Cardiac septum (tissue), 1 donor: ENCODE measurements at places on chromosomes 1 and 21. TPM values are rescaled to one million over a fixed set of nuclear protein-coding genes. Genes with fewer than 3 reads are reported as not detected.

CD244 gene
- 0.24 TPM for total RNA-seq

ZBTB21 gene
- total RNA-seq = 7.8 TPM

HAO2 gene
- not detected for total RNA-seq

SLC1A7 gene
- 0.43 TPM for total RNA-seq

E2F2 gene
- 0.30 TPM for total RNA-seq

CCDC30 gene
- total RNA-seq = 2.0 TPM

BRINP2 gene
- total RNA-seq = 0.11 TPM

ILDR2 gene
- total RNA-seq = 23.1 TPM

IGSF5 gene
- total RNA-seq = 3.8 TPM

KCNJ10 gene
- 0.05 TPM for total RNA-seq

GPR25 gene
- total RNA-seq = not detected

TRAF5 gene
- 4.2 TPM for total RNA-seq

WNT2B gene
- total RNA-seq = 5.7 TPM

S100A2 gene
- total RNA-seq = 5.0 TPM

LINGO4 gene
- total RNA-seq = 0.43 TPM

DNA sequence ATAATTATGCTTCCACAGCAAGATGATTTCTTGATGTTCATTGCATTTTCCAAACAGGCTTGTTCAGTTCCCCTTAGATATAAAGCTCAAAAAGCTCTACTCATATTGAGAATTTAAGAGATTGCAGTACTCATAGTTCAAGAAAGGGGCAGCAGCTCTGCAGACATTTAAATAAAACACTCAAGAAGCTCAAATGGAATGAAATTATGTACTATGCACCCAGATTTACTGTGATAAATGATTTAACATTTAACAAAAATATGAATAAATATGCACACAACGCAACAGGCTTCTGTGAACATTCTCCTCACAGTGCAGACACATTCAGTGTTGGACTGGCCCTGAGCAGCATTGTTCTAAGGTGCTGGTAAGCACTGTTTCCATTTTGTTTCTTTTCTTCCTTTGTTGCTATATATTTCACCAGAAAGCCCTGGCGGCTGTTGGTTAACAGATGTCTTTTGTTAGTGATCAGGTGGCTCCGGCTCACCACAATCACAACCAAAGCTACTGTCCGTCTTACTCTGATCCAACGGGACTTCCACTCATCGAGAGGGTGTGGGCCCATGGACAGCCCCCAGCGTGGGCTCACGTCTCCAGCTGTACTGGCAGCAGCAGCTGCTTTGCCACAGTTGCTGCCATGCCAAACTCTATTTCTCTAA is 1440.3 kb downstream of the NCAM2 start:
- no peak for DNase-seq

DNA sequence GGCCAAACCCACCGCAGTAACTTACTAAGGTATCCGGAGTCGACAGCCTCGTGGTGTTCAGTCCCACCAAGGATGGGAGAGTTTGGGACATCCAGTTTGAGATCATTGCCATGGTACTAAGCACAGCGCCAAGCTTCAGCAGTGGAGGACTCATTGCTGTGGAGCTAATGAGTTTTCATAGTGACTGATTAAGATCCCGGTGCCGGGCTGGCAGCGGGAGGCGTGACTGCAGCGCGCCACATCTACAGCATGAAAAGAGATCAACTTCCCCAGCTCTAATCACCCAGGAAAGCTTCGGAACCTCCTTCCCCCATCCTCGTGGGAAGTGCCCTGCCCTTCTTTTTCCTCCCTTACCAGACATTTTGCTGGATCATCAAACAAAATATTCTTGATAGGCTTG is 149.9 kb downstream of the OLFM3 start:
- no peak for DNase-seq

GRCh38 chr21:15772654-15773053 is 42.9 kb downstream of the USP25 start:
- no peak for DNase-seq

GRCh38 chr1:115116512-115116911 is 27.2 kb upstream of the TSPAN2 start:
- DNase-seq = no peak

GRCh38 chr21:26815197-26815596 is 30.0 kb downstream of the ADAMTS1 start:
- no peak for DNase-seq

DNA sequence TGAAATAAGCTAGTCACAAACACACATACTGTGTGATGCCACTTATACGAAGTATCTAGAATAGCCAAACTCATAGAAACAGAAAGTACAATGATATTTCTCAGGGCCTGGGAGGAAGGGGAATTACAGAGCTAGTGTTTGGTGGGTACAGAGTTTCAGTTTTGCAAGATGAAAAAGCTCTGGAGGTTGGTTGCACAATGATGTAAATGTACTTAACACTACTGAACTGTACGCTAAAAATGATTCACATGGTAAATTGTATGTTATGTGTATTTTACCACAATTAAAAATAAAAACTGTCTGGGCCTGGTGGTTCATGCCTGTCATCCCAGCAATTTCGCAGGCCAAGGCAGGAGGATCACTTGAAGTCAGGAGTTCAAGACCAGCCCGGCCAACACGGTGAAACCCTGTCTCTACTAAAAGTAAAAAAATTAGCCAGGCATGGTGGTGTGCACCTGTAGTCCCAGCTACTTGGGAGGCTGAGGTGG is 15.3 kb upstream of the FHAD1 start:
- DNase-seq = no peak

DNA sequence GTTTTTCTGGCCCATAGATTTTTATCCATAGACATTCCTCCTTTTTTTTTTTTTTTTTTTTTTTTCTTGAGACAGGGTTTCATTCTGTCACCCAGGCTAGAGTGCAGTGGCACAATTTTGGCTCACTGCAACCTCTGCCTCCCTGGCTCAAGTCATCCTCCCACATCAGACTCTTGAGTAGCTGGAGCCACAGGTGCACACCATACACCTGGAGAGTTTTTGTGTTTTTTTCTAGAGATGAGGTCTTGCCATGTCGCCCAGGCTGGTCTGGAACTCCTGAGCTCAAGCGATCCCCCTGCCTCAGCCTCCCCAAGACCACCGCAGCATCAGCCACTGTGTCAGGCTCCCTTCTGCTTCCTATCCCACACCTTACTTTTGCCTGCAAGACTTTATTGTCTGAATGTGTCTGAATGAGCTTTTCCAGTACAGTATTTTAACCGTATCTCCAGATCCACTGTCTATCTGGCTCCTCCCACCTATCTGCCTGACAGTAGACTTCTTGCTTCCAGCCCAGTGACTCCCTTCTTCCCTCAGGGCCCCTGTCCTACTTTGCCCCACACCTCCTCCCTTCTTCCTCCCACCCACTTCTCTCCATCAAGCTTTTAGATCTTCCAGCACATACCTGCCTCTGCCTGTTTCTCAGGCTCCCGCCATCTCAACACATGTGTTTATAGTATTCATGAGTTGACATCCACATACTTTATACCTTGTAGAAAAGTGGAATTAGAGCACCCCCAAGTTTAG is 6.1 kb downstream of the C1orf21 start:
- no peak for DNase-seq

- no peak for DNase-seq
Observed at GRCh38 chr1:158124034-158124433, 56.7 kb upstream of the CD1D start.

- no peak for DNase-seq
Observed at GRCh38 chr1:44526295-44527073, 121.4 kb downstream of the RNF220 start.

GRCh38 chr1:201736707-201737320 is 92.1 kb upstream of the IPO9 start:
- DNase-seq = no peak

DNA sequence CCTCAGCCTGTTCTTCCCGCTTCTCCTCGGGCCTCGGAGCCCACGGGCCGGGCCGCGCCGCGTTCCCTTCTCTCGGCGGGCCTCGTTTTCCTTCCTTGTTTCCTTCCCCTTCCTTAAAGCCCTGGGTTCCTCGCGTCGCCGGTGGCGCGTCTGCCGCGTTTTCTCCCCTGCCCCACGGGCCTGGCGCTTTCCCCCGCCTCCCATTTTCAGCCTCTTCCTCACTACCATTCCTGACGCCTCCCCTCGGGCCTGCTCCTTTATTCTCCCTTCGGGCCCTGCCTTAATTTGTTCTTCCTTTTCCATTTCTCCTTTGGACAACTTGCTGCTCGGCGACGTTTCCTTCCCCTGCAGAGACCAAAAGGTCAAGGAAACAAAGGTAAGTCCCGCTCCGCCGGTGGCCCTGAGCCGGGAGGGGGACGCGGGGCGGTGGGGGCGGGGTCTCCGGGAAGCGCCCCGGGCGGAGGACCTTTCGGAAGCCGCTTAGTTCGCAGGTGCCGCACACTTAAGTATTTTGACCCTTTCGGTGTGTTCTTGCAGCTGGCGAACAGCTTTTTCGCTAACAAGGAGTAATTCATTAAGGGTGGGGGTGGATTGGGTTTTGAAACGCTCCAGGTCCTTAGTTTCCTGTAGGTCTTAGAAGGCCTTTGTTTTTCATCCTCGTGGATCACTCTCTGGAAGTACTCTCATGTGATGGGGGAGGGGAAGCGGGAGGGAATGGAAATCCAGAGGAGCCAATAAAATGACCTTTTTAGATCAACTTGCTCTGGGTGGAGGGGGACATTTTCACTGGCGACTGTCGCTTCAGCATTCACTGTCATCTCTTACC is 780 bp downstream of the YTHDF2 start:
- no peak for DNase-seq

GRCh38 chr1:183870351-183871077 is 65.6 kb downstream of the RGL1 start:
- peak; percentile 79 for DNase-seq

GRCh38 chr1:97849345-97850340 is 71.2 kb downstream of the DPYD start:
- DNase-seq = no peak

DNA sequence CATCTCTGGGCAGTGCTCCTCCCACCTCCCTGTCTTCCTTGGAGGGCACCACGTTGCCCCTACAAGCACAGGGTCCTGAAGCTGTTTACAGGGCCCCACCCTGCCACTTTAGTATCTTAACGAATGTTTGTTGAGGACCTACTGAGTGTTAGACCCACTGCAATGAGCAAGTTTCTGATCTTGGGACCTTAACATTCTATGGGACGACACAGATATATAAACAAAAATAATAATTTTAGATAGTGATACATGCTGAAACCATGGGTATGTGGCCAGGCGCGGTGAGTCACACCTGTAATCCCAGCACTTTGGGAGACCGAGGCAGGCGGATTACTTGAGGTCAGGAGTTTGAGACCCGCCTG is 10.1 kb downstream of the ENTREP3 start:
- DNase-seq = no peak

GRCh38 chr21:18908641-18909040 is 505.1 kb upstream of the TMPRSS15 start:
- DNase-seq = no peak

DNA sequence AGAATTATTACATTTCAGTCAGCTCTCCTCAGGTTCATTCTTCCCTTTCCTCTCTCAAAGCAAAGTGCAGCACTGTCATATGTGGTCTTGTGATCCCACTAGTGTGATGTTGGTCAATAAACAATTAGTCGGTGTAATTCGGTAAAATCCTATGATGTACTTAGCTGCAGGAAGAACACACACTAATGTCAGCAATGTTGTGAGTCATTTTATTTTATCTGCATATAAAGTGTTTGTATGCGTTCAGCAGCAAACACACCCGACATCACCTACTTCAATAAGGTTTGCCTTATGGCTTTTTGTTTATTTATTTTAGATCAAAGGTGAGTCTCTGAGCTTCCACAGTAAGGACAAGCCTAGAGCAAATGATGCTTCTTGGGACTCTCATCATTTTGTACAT is 47.8 kb downstream of the PTPN14 start:
- no peak for DNase-seq

DNA sequence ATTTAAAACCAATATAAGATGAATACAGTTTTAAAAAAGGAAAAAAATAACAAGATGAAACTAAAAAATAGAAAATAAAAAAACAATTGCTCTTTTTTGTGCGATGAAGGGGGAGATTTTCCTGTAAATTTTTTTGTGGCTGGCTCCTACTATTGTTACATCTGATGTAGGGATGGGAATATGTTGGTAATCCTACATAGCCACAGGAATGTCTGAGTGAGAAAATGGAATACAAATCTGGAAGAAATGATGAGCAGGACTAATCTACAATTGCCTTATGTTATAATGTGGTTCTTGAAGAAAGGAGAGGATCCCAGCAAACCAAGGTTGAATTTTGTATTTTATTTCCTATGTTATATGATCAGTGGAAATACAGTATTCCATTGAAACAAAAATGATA is 40.9 kb downstream of the ATP6V1G3 start:
- DNase-seq = no peak

DNA sequence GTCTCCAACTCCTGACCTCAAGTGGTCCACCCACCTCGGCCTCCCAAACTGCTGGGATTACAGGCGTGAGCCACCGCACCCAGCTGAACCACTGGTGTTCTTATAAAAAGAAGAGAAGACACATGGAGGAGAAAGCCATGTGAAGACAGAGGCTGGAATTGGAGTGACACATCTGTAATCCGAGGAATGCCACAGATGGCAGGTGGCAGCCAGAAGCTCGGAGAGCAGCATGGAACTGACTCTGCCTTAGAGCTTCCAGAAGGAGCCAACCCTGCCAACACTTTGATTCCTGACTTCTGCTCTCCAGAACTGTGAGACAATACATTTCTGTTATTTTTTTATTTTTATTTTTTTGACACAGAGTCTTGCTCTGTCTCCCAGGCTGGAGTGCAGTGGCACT is 59.0 kb upstream of the ATP2B4 start:
- no peak for DNase-seq

- DNase-seq = no peak
Observed at GRCh38 chr1:59564192-59564891, 250.4 kb upstream of the HOOK1 start.

- DNase-seq = no peak
Observed at GRCh38 chr1:79190074-79190473, 183.5 kb upstream of the ADGRL4 start.

DNA sequence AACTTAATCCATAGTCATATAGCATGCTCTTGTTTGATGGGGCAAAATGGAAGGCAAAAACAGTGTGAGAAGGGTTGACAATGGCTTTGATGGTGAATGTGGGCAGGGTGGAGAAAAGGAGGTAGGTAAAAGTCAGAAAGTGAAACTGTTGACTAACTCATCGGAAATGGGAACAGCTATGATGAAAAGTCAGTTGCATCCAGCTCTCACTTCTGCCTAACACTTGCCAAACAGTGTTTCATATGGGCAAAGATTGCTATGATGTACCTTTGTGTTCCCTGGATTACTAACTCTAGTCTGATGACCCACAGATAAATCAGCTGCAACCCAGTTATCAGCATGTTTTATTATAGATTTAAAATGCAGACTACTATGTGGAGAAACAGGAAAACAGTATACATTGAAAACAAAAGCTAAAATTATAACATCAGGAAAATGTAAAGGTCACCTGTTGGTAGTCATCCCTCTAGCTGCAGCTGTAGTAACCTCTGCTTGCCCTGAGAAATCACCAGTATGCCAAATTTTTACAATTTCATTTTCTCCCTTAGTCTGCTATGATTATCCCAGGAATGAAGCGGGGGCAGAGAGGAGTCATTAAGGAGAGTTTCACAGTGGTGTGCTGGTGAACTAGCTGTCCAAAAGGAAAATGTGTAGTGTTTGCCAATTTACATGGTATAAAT is 11.7 kb downstream of the TNFSF18 start:
- no peak for DNase-seq
